ENCODE measurements at places on chromosomes 5 and 9. TPM values are rescaled to one million over a fixed set of nuclear protein-coding genes. Genes with fewer than 3 reads are reported as not detected.

Gene CCL28
- total RNA-seq, result not detected

Gene TICAM2
- 0.10 TPM for total RNA-seq

Gene OBP2B
- not detected for total RNA-seq

Gene LCP2
- total RNA-seq, result not detected

DNA sequence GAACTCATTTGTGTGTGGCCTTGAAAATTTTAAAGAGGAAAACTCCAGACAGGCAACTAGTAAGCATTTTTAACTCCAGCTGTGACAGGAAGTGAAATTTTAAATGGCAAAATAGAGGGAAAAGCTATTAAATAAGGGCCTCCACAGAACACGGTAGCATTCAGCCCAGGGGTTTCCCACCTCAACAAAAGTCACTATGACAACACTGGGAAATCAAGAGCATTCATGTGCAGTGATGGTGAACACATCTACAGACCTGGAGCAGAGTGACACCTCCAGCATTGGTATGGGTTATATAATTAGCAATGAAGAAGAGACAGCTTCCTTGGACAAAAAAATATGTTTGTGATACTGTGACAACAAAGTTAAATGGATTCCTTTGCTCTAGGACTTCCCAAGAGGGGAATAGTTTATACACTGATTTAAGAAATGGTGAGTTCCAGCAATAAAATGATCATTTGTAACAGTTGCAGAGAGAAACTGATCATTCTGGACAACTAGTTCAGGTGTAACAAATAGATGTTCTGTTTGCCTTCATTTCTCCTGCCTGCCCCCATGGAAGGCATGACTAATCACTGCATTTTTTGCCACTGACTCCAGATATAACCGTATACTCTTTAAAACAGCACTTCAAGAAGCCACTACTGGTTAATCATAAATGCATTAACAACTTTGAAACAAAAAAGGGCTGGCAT, 93.3 kb upstream of the SLC44A1 start:
- H3K27ac ChIP-seq, result no peak overlapping the region
- H3K4me1 ChIP-seq, result no peaks in the 10 kb centered on the region
- no peak overlapping the region for H3K4me3 ChIP-seq

- H3K4me1 ChIP-seq, result 0 out of 2 replicates have a peak, but pooled peaks cover 4% of the 10 kb centered on the region
- no peaks in the 10 kb centered on the region for H3K27me3 ChIP-seq
Observed at GRCh38 chr5:111075520-111075919, 4.0 kb downstream of the TSLP start.

- no peak overlapping the region for H3K27ac ChIP-seq
- no peaks in the 10 kb centered on the region for H3K36me3 ChIP-seq
- no peak overlapping the region for H3K4me3 ChIP-seq
- no peak for DNase-seq
Observed at GRCh38 chr5:27652505-27652904, 614.1 kb upstream of the CDH9 start.

DNA sequence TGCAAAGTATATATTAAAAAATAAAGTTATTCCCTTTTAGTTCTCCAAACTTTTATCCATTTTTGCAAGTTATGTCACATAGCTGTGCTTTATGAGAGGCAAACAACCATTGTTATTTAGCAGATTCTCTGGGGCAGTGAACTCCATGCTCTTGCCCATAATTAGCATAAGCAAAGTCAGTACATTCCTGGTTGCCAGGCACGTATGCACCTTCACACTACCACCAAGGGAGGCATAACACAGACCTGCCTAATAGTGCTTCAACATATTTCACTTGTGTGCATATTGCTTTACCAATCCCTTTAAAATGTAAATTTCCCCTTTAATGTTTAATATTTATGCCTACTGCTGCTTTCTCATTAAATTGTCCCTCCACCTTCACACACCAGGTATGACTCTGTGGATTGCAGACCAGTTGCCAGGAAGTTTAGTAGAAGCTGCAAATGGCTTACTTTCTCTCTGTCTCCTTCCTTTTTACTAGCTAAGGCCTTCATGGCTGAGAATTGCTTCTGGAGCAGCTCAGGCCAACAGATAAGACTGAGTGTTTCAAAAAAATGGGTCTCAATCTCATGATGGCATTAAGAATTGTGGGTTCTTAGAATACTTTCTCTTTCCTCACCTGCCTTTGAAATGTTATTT, 388.2 kb downstream of the PRR16 start:
- DNase-seq, result no peak
- H3K27me3 ChIP-seq, result no peaks in the 10 kb centered on the region
- no peak overlapping the region for H3K27ac ChIP-seq
- H3K4me3 ChIP-seq, result no peak overlapping the region
- no peaks in the 10 kb centered on the region for H3K36me3 ChIP-seq
- H3K4me1 ChIP-seq, result peaks cover 7% of the 10 kb centered on the region

DNA sequence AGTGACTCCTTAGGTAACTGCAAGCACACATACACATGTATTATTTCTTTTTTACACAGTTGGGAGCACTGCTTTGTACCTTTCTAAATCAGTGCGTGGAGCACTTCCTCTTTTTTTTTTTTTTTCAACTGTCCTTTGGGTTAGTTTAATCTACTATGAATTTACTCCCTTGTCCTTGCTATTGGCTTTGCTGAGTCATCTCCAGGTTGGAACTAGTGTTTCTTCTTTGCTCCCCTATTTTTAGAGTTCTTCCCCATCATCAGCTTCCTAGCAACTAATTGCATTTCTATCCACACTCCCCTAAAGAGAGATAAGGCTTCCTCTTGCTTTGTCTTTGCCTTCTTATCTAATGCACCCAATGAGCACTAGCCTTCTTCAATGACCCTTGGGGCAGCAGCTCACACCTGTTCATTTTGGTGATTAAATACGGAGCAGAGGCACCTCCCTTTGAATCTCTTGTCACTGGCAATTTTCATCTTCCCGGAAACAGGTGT, 24.3 kb downstream of the S100Z start:
- no peaks in the 10 kb centered on the region for H3K4me1 ChIP-seq
- H3K27me3 ChIP-seq, result no peaks in the 10 kb centered on the region
- H3K4me3 ChIP-seq, result no peak overlapping the region
- no peaks in the 10 kb centered on the region for H3K36me3 ChIP-seq
- no peak overlapping the region for H3K27ac ChIP-seq

- no peak overlapping the region for H3K4me3 ChIP-seq
- no peak overlapping the region for H3K27ac ChIP-seq
- H3K36me3 ChIP-seq, result no peaks in the 10 kb centered on the region
Observed at GRCh38 chr5:169426784-169427183, 125.8 kb upstream of the SLIT3 start.

- peaks cover 13% of the 10 kb centered on the region for H3K4me1 ChIP-seq
- H3K27me3 ChIP-seq, result no peaks in the 10 kb centered on the region
- H3K4me3 ChIP-seq, result no peak overlapping the region
- no peaks in the 10 kb centered on the region for H3K36me3 ChIP-seq
Observed at GRCh38 chr5:57784121-57784520, 301.5 kb upstream of the ACTBL2 start.
